Activated T-cell treated with anti-CD3 and anti-CD28 coated beads, Interleukin-2, amount 50 U/mL, for 72 hours (primary cell): ENCODE measurements at places on chromosomes 11 and 22.

GRCh38 chr22:44409211-44409973, 88.6 kb downstream of the RTL6 start:
- DNase-seq, result no peak

DNA sequence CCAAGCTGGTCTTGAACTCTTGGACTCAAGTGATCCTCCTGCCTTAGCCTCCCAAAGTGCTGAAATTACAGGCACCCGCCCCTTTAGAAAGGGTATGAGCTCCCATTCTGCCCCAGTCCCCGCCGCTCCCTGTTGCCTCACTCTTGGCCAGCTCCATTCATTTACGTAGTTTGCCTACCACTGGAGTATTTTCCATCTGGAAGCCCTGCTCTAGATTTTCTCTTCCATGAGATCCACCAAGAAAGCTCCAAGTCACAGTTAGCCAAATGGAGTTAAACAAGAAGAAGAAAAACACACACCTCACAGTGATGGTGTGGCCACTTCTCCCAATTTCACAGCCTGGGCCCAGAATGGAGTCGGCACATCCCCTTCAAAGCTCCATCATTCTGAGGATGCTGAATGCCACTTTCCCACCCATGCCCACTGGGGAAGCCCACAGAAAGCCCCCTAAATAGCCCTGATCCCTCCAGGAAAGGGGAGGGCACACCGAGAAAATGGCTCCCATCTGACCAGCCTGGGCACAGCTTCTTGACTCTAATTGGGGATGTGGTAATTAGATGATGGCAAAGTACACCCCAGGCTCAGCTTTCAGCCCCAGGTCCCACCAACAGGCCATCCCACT, 381.2 kb downstream of the MN1 start:
- no peak for DNase-seq

GRCh38 chr22:42752230-42752746, 31.6 kb upstream of the A4GALT start:
- DNase-seq, result no peak

DNA sequence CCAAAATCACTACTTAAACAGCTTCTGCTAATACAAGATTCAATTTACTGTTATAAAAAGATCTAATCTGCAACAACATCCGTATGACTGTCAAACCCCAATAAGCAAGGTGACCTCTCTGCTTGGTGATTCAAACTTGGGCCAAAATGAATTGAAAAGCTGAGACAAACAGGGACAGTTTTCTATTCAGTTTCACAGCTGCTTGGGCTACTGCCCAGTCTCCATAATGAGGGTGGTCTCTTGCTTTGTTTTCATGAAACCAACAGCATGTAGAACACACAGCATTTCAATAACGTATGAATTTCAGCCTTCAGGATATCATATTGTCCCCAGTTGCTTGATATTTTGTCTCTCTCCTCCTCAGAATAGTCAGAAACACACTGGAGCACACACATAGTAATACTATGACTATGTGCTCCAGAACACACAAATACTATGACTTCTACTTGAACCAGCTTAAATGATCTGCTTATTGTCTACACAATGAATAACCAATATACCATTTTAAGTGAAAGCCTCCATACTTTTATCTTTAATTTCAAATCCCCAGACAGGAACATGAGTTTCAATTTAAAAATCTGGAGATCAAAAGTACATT, 285.0 kb downstream of the TTC28 start:
- no peak for DNase-seq

GRCh38 chr11:126475014-126475991, 119.8 kb downstream of the ST3GAL4 start:
- no peak for DNase-seq

- DNase-seq, result no peak
Measured at GRCh38 chr11:47233989-47234668, 14.5 kb downstream of the ACP2 start.

- DNase-seq, result no peak
Measured at GRCh38 chr11:114846416-114846791, 168.1 kb downstream of the NXPE2 start.

- DNase-seq, result peak; percentile 70
Measured at GRCh38 chr11:73376803-73377629, 817 bp downstream of the RELT start.

GRCh38 chr22:20456064-20456721, 18.6 kb upstream of the SCARF2 start:
- DNase-seq, result peak; percentile 78

GRCh38 chr11:35114906-35115687, 23.9 kb upstream of the CD44 start:
- no peak for DNase-seq

GRCh38 chr11:18315893-18316292, 6.0 kb downstream of the HPS5 start:
- DNase-seq, result no peak

DNA sequence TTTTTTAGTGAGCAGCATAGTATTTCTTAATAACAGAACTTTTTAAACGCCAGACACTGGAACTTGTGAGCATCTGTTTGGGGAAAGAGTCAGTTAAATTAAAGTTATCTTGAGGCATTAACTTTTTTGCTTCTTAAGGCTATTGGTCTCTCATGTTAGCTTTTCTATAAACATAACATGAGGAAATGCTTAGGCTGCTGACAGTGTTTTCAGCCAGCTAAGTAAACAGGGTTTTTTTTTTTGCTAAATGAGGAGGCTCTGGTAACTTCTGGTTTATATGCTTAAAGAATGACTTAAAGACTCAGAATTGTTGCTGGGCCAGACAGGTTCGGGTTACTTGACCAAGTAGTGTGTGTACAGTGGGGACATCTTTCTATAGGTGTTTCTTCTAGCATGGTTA, 95.8 kb upstream of the ALKBH3 start:
- DNase-seq, result no peak

DNA sequence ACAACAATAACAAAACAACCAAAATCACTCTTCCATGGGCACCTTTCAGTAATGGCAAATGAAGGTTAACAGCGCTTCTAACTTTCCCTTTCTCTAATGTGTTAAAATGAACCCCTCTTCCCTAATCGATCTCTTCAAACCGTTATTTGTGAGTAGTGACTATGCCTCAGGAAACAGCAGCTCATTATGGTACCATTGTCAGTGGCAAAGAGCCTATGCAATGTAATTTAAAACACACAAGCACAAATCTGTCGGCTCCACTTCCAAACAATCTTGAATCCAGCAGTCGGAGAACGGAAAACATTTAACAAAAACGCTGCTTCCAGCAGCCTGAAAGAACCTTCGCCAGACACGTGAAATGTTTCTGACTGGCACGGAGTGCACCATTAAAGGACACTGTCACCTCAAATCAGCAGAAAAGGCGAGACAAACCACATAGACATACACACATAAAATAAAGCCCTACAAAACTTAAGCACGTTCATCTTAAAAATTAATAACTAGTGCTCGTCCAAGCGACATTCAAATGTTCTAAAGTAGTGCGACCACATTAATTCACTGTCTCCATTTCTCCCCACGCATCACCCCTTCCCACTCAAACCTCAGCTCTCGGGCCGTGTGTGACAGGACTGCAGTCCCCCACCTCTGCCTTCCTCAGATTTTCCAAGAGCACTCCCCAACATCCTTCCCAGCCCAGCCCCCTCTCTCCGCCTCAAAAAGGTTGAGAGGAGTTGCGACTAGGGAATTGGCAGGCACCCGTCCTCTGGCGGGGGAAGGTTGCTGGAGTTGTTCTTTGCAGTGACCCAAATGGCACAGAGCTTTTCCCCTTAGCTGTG, 748 bp downstream of the RAB30 start:
- peak; percentile 27 for DNase-seq

- no peak for DNase-seq
Measured at GRCh38 chr11:8871962-8872361, 39.0 kb upstream of the AKIP1 start.

GRCh38 chr11:45446998-45447397, 160.9 kb upstream of the SYT13 start:
- no peak for DNase-seq

- no peak for DNase-seq
Measured at GRCh38 chr11:128879817-128880216, 11.3 kb upstream of the KCNJ5 start.

DNA sequence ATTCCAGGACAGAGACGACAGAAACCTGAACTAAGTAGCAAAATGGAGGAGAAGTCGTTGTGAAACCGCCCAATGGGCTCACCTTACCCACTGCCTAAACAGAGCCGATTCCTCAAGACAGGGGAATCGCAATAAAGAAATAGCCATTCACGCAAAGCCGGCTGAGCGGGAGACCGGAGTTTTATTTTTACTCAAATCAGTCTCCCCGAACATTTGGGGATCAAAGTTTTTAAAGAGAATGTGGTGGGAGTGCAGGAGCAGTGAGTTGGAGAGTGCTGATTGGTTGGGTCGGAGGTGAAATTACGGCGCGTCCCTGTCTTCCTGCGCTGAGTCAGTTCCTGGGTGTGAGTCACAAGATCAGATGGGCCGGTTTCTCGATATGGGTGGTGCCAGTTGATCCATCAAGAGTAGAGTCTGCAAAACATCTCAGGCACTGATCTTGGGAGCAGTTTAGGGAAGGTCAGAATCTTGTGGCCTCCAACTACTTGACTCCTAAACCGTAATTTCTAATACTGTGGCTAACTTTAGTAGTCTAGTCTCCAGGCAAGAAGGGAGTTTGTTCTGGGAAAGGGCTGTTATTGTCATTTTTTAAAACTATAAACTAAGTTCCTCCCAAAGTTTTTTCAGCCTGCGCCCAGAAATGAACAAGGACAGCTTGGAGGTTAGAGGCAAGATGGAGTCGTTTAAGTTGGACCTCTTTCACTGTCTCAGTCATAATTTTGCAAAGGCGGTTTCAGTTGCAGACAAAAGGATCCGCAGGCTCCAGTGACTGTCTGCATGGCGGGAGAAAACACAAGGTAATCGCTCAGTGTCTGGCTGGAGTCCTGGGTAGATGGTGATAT, 34.1 kb downstream of the OR4D9 start:
- DNase-seq, result no peak
